ENCODE measurements at places on chromosomes 3 and 15. TPM values are rescaled to one million over a fixed set of nuclear protein-coding genes. Genes with fewer than 3 reads are reported as not detected.
A peak's percentile ranks its signal among the peaks of the same experiment; 100 is the strongest.

VGLL3 gene
- 4.0 TPM for total RNA-seq

DNA sequence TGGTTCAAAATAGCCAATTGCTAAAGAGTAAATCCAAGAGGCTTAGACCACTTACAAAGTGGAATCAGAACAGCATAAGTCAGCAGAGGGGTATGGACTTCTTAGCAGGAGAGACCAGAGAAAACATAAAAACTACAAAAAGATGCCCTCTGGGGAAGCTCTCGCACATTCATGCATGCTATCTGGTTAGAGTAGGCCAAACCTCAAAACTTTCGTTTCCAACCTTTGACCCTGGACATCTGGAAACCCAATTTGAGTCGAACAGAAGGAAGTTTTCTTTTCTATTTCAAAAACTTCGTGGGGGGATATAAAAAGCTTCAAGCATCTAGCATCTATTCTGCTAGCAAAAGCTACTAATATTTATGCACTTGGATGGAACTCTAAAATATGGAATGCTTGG lies 523.9 kb upstream of the AGTR1 start:
- H3K4me1 ChIP-seq = no peaks in the 10 kb centered on the region
- H3K27me3 ChIP-seq = no peaks in the 10 kb centered on the region
- no peaks in the 10 kb centered on the region for H3K36me3 ChIP-seq
- no peak for DNase-seq
- no peak overlapping the region for H3K4me3 ChIP-seq
- H3K27ac ChIP-seq = no peak overlapping the region

GRCh38 chr3:63043631-63044030 lies 168.4 kb upstream of the CADPS start:
- H3K36me3 ChIP-seq = no peaks in the 10 kb centered on the region
- no peak overlapping the region for H3K27ac ChIP-seq
- no peak for DNase-seq
- H3K4me1 ChIP-seq = no peaks in the 10 kb centered on the region
- H3K27me3 ChIP-seq = no peaks in the 10 kb centered on the region
- no peak overlapping the region for H3K4me3 ChIP-seq

DNA sequence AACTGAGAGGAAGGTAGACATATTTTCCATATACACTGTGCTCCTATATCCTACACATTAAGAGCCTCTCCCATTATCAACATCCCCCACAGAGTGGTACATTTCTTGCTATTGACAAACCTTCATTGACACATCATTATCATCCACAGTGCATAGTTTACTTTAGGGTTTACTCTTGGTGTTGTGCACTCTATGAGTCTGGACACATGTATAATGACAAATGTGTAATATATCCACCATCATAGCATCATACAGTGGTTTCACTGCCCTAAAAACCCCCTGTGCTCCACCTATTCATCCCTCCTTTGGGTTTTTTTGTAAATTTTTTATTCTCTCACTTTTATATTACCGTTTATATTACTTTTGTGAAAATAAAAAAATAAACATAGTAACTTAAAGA lies 22.2 kb upstream of the CLDN18 start:
- no peaks in the 10 kb centered on the region for H3K36me3 ChIP-seq
- H3K4me3 ChIP-seq = no peak overlapping the region
- H3K27ac ChIP-seq = no peak overlapping the region
- no peaks in the 10 kb centered on the region for H3K4me1 ChIP-seq
- no peaks in the 10 kb centered on the region for H3K27me3 ChIP-seq

DNA sequence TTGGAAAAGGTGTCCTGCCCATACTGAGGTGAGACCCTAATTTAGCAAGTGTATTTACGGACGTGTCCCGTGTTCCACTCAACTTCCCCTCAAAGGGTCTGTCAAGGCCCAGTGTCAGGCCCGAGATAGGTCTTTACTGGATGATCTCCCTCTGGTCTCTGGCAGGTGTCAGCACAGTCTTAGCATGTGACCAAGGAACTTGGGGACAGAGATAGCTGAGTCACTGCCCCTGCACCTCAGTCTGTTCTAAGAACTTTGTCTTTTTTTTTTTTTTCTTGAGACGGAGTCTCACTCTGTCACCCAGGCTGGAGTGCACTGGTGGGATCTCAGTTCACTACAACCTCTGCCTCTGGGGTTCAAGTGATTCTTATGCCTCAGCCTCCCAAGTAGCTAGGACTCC lies 32.1 kb upstream of the ALPK3 start:
- peak overlapping the region; percentile 77 for H3K27ac ChIP-seq
- DNase-seq = no peak
- H3K4me3 ChIP-seq = no peak overlapping the region
